T-helper 2 cell (primary cell): ENCODE measurements at places on chromosomes 4 and X.
A peak's percentile ranks its signal among the peaks of the same experiment; 100 is the strongest.

DNA sequence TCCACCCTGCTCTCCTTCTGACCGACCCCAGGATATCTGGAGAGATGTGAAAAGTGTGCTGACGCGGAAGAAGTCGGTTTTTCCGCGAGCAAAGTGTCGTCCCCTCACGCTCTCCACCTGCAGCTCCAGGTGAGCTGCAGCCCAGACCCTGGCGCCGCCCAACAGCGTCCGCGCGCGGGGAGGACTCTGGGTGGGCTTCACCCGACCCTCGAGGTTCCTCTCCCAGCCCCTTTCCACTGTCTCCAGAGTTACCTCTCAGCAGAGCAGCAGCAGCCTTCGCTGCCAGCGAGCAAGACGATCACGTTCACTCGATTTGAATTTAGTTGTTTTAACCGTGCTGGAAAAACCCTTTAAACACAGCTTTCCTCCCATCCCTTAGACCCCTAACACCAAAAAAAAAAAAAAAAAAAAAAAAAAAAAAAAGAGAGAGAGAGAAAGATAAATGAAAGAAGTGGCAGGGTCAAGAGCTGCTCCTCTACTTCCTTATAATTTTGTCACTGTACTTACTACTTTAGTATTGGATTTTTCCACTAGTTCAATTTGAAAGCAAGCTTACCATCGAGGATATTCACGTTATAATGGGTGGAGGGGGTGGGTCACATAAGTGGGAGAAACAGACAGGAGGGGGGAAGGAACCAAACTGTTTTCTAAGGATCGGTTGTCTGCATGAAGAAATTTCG is 758 bp upstream of the NR3C2 start:
- no peak for DNase-seq

GRCh38 chr4:129335276-129335675 is 239.3 kb downstream of the C4orf33 start:
- no peak for DNase-seq

DNA sequence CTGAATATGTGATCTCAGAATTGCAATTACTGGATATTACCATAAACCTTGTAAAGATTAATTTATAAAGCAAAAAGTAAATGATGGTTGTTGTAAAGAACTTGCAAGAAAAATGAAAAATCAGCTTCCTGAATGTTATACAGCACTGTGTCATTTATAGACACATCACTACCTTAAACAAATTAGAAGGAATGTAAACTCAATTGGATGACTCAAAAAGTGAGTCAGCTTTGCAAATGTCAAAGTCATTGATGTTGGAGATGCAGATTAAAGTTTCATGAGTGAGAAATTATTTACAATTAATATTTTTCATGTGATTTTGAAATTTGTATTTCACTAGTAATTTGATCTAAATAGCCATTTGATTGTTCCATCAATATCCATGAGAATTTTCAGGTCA is 193.2 kb downstream of the RAPGEF2 start:
- DNase-seq: no peak

DNA sequence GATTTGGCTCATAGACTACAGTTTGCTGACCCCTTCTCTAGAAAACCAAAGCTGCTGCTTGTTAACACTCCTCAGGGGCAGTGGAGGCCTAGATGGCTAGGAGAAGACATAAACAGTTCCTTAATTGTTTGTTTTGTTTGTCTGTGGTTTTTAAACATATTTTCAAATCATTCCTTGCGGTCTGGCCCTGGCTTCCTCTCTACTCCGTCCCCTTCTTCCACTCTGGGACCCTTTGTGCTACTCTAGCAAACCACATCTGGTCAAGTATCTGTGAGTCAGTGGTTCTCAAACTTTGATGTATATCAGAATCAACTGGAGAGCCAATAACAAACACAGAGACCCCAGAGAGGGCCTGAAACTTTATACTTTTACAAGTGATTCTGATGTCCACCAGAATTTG is 36.1 kb downstream of the FRMPD4 start:
- no peak for DNase-seq

DNA sequence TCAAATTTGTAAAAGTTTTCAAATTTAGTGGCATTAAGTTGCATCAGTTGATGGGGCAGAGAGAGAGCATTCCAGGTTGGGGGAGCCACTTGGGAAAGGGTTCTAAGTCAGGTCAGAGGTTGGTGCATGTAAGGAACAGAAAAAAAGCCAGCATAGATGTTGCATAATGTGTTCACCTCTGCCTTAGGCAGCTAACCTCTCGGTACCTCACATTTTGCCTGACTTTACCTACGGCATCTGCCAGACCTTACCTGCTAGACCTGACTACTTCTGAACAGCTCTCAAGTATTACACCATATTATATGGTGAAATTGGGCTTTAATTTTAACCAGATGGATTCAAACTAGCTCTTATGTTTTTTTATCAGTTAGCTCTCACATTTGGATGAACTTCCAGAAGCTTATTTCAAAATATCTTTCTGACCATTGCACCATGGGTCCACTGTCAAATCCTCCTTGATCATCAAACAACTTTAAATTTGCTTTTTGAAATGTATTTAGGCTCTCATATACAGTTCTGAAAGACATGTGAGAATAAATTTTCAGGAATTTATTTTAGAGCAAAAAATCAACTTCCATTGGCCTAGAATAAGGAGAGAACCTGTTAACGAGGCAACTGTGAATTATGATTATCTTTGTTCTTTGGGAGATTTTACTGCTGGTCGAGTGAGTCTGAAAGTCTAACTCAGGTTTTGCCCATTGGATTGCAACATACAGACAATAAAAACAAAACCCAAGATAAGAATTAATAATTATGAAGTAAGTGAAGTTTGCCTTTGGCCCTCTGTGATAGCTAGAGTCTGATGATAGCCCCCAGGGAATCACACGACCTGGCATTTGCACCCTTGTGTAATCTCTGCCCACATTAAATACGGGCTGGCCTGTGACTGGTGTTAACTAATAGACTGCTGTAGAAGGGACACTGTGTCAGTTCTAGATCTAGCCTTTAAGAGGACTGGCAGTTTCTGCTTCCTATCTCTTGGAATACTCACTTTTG is 7.6 kb upstream of the CXorf66 start:
- no peak for DNase-seq

DNA sequence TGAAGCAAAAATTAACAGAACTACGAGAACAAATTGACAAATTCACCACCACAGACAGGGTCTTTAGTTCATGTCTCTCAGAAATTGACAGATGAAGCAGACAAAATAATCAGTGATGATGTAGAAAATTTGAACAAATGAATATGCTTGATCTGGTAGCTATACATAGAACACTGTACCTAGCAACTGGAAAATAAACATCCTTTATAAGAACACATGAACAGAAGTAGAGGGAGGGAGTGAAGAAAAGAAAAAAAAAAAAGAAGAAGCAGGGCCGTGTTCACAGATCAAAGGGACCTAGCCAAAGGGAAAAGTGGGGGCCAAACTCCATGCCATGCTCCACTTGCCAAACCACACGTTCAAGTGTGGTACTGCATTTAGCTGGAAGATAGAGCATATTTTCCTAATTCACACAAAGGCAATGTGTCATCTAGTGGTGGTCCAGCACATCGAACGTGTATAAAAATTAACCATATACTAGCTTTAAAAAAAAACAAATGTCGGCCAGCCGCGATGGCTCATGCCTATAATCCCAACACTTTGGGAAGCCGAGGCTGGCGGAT is 5.6 kb upstream of the THOC2 start:
- no peak for DNase-seq

GRCh38 chr4:54320826-54321685 is 92.0 kb downstream of the PDGFRA start:
- no peak for DNase-seq

GRCh38 chr4:70946939-70947338 is 44.8 kb downstream of the MOB1B start:
- no peak for DNase-seq

- DNase-seq: no peak
Observed at GRCh38 chr4:82988323-82988832, 22.2 kb downstream of the LIN54 start.

DNA sequence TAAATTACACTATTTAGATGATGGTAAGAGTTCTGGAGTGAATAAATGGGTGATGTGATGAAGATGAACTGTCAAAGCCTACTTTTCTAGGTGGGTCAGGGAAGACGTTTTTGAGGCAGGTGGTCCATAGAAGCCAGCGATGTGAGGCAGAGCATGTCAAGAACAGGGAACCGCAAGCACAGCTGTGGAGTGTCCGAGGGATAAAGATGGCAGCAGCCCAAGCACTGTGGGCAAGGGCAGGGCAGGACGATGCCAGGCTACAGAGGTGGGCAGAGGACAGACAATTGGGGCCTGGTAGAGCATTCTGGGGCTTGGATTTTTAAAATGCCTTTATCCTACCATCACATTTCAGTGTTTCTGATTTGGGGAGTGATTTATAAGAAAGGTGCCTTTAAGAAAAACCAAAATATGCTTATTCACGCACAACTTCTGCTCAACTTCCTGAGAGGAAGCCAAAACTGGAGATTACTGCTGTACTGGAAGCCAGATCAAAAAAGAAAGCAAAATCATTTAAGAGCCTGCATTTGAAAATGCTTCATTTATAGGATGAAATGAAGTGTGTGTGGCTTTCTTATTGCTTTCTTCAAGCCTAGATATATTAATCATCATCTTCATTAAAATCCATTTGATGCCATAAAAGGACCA is 119.0 kb upstream of the WDR17 start:
- DNase-seq: peak; percentile 42

DNA sequence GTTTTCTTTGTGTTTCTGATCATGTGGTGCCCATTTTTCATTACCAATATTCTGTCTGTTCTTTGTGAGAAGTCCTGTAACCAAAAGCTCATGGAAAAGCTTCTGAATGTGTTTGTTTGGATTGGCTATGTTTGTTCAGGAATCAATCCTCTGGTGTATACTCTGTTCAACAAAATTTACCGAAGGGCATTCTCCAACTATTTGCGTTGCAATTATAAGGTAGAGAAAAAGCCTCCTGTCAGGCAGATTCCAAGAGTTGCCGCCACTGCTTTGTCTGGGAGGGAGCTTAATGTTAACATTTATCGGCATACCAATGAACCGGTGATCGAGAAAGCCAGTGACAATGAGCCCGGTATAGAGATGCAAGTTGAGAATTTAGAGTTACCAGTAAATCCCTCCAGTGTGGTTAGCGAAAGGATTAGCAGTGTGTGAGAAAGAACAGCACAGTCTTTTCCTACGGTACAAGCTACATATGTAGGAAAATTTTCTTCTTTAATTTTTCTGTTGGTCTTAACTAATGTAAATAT is 110.4 kb downstream of the IL13RA2 start:
- DNase-seq: no peak
